ENCODE measurements at places on chromosomes 5 and 9. TPM values are rescaled to one million over a fixed set of nuclear protein-coding genes. Genes with fewer than 3 reads are reported as not detected.

DNA sequence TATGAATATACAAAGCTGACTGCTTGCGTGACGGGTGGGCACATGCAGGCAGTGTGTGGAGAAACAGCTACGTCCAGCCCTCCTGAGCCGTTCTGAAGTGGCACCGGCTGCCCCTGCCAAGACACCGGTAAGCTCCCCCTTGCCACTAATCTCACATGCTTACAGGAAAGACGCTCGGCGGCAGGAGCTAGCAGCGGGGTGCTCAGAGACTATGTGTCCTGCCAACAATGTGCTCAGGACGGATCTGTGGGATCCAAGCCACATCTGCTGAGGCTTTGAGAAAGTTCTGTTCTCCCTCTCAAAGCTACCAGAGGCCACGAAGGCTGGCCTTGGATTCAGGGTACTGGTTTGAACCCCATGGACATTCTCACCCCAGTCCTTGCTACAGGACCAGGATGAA is 157.2 kb upstream of the PHYKPL start:
- no peak for DNase-seq
- no peak overlapping the region for H3K4me3 ChIP-seq

PCDHGA9 gene
- total RNA-seq, result 11.7 TPM

DNA sequence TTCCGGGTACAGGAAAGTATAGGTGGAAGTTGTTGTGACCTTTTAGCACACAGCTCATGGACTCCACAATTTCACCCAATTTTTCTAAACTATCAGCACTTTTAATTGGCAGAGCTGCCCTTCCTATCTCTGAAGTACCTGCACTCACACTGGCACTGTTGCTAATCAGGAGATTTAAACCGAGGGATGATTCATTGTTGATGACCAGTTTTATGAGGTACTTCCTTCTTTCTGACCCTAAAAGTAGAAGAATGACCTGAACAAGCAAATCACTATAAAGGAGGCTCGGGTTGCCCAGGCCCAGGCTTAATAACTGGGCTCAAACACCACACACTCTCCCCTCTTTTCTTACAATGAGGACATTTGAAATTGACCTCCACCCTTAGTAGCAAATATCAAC is 105.9 kb downstream of the KCNN2 start:
- no peaks in the 10 kb centered on the region for H3K27me3 ChIP-seq
- no peak for DNase-seq
- H3K27ac ChIP-seq, result no peak overlapping the region
- no peaks in the 10 kb centered on the region for H3K4me1 ChIP-seq

DNA sequence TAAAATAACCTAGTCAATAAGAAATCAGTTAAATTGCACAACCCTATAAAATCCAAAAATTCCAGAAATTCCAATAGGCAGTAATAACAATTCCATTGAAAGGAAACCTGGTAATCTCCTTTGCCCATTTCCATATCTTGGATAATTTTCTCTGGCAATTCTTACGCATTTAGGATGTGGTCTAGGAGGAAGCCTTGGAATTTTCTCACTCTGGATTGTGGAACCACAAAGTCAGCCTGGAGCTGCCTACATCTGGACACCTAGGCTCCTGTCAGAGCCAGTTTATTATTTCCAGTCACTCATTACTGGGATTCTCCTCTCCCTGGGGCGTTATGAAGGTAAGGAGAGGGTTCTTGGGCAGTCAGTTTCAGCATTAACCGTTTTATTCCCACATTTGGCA is 40.3 kb upstream of the GNE start:
- H3K27me3 ChIP-seq, result no peaks in the 10 kb centered on the region
- H3K4me1 ChIP-seq, result no peaks in the 10 kb centered on the region
- no peak for DNase-seq

IL33 gene
- total RNA-seq, result 12.4 TPM

PCDHA11 gene
- total RNA-seq, result 0.57 TPM
